ENCODE measurements at places on chromosomes 2 and 18. TPM values are rescaled to one million over a fixed set of nuclear protein-coding genes. Genes with fewer than 3 reads are reported as not detected.

The IRS1 gene
- 10.6 TPM for total RNA-seq

The ZNF804A gene
- total RNA-seq, result 0.78 TPM

- DNase-seq, result no peak
These were observed 190.4 kb upstream of the ID2 start for GRCh38 chr2:8491296-8492027.

DNA sequence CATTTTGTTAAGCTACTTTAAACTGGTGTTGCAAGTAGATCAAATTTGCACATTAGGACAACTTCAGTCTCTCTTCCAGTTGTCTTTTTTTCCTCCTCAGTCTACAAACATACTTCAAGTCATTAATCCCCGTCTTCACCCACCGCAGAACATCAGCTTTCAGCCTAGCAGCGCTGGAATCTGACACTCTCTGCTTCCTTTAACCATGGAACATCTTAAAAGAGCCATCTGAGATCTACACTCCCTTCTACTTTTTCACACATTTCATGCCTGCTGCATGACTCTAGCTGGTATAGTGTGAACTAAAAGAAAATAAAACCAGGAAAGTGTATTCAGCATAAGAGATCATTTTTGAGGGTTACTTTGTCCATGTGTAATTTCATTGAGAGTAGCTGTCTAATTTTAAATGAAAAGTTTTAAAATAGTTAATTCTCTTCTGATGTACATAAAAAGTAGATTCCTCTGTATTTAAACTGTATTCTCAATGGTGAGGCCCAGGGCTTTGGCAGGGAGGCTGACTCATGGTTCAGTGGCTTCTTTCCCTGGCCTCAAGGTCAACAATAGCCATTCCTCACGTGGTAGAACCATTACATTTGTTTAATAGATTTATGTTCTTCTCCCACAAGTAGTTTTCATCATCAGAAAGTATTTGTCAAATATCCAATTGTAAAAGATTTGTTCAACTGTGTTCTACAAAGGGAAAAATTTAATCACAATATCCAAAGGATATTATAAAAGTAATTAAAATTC lies 16.5 kb downstream of the SGPP2 start:
- DNase-seq, result no peak

DNA sequence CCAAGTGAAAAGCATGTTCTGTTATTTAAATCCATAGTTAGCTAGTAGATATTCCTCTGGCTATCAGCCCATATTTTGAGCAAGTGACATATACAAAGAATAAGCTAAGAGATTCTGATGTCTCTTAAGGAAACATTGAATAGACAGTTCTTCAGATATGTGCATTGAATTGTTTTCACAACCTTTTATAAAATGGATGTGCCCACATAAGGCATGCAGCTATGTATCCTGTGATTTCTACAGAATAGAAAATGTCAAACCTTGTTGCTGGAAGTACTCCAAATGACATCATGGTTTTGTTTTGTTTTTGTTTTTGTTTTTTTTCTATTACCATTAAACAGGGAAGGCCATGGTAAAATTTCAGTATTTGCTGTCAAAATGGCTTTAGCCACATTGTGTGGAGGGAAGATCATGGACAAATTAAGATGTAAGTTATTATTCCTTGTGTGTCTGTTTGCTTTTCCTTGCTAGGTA lies 95.8 kb downstream of the DTNA start:
- no peak for DNase-seq

DNA sequence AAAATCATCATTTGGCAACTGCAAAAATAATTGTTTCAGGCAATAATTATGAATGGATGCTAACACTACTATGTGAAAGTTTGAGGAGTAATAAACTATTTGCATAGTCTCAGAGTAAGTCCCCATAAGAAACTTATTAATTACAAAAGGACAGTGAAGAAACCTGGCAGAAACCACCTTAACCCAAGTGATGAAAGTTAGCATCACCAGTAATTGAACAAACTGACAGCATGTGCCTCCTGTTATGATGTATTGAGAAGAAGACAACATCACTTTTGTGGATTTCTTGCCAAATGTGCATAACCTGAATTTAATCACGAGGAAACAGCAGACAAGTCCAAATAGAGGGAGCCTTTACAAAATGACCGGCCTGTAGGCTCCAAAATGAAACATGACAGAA lies 183.3 kb upstream of the SP5 start:
- no peak for DNase-seq

DNA sequence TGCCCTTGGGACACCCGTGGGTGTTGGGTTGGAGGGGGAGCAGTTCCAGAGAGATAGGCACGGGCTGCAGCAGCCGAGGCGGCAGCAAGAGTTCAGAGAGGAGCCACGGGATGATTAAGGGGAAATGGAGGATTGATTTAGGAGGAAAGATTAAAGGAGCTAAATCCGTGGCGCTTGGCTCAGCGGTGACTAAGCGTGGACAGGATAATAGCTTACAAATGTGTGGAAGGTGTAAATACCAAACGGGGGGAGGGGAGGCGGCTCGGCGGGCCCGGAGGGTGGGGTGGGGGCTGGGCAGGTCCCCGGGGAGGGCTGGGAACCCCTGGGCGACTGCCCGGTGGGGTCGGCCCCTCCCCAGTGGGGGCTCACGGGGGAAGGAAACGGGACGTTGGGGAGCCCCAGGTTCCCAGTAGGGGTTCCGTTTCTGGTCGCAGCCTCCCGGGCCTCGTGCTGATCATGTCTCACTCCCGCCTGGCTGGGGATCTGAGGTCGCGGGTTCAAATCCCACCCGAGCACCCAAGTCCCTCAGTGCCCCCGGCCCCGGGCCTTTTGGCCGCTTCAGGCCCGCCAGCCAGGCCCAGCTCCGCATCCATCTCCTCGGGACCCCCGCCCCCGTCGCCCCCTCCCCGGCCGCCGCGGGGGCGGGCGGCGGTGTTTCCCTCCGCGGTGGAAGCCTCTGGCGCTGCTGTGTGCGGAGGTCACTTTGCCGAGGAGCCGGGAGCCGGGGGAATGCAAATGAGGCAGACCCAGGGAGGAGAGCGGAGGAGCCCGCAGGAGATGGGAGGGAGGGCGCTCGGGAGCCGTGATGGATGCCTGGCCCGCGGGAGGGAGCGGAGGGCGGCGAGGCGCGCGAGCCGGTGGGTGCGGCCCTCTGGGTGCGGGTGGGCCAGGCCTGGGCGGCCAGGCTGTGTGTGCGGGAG lies 8.1 kb downstream of the ASIC4 start:
- DNase-seq, result no peak

Data from upper lobe of right lung (tissue), 1 donor.